ENCODE measurements at places on chromosomes 5 and 9. TPM values are rescaled to one million over a fixed set of nuclear protein-coding genes. Genes with fewer than 3 reads are reported as not detected.

Gene SPINK7
- not detected for polyA plus RNA-seq

Gene EPB41L4A
- polyA plus RNA-seq, result 4.7 TPM

Gene WNT8A
- polyA plus RNA-seq, result not detected

Gene AMBP
- 0.44 TPM for polyA plus RNA-seq

Gene NOXA1
- polyA plus RNA-seq, result not detected

Gene RORB
- 2.5 TPM for polyA plus RNA-seq

All from adrenal gland (tissue), 19 donors.